ENCODE measurements at places on chromosomes 4 and X. TPM values are rescaled to one million over a fixed set of nuclear protein-coding genes. Genes with fewer than 3 reads are reported as not detected.

The BEX1 gene
- 2.2 TPM for total RNA-seq

The RENBP gene
- total RNA-seq: 33.0 TPM

The ARL9 gene
- not detected for total RNA-seq

The LRP2BP gene
- 0.56 TPM for total RNA-seq

The WAS gene
- 17.8 TPM for total RNA-seq

GRCh38 chrX:112473654-112474053, 206.1 kb downstream of the LHFPL1 start:
- DNase-seq: no peak

DNA sequence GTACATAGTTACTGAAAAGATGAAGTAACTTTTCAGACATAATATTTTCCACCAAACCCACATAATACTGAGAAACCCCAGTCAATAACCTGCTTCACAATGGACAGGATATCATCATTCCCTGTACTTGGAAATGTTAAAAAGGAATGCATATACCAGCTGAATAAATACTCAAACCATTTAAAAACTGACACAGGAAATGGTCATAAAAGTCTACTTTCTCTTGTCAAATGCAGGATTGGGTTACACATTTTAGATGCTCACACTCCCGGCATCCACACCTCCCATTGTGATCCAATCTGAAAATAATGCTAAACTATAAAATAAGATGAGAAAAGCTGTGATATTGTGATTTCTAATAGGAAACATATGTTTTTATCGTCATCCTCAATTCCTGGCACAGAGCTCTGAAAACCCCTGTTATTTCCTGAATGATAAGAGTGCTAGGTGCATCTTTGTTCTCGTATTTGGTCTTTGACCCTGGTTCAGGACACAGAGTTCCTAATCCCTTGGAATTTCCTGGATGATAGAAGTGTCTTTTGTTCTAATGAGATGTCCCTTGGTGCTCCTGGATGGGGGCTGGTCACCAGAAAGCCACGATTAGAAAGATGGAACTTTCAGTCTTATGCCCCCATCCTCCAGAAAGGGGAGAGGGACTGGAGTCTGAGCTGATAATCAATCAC, 821.3 kb downstream of the TRIML1 start:
- DNase-seq: no peak

GRCh38 chr4:176266026-176266425, 3.0 kb downstream of the ASB5 start:
- DNase-seq: no peak

DNA sequence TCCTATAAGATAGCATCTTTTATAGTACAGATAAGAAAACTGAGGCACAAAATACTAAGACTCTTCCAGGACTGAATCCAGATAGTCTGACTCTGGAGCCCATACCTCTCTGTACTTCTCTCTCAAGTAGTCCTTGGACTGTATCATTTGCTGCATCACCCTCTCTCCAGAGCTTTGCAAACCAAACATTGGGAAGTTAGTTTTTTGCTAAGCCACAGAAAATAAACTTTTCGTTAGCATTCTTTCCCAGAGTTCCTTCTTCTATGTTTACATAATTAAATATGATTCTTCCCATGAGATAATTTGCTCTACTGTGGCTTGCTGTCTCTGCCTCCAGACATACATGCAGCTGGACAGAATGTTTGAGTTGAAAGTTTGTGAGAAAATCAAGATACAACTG, 22.0 kb downstream of the PPEF2 start:
- no peak for DNase-seq

- DNase-seq: no peak
Measured at GRCh38 chr4:122710434-122711308, 21.8 kb upstream of the BBS12 start.

- no peak for DNase-seq
Measured at GRCh38 chrX:149962859-149963757, 24.8 kb upstream of the EOLA2 start.

- DNase-seq: no peak
Measured at GRCh38 chr4:13162886-13163285, 321.3 kb downstream of the RAB28 start.

- DNase-seq: no peak
Measured at GRCh38 chr4:68693325-68694075, 23.0 kb upstream of the UGT2B15 start.
